ENCODE measurements at places on chromosomes 6 and 20.
A peak's percentile ranks its signal among the peaks of the same experiment; 100 is the strongest.

GRCh38 chr6:15754035-15754705 lies 91.3 kb upstream of the DTNBP1 start:
- DNase-seq, result no peak

- peak; percentile 40 for DNase-seq
Observed at GRCh38 chr6:7106752-7107577, 796 bp upstream of the RREB1 start.

GRCh38 chr6:97347111-97347510 lies 64.1 kb upstream of the MMS22L start:
- no peak for DNase-seq

DNA sequence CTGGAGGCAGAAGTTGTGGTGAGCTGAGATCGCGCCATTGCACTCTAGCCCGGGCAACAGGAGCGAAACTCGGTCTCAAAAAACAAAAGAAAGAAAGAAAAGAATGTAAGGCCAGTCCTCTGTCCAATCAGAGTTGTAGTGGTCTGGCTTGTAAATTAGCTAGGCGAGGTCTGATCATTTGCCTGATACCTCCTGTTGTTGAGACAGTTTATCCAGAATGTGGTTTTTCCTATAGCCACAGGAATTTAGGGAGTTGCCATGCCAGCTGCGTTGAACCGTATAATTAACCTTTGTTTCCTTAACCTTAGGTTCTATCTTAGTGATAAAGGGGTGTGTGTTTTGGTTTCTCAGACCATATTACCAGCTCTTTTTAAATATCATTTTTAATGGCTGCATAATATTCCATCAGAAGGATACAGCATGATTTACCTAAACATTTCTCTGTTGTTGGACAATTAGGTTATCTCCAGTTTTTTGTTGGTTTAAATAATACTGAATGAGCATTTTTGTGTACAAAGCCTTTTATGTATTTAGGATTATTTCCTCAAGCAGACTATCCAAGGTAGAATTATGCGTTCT lies 11.7 kb upstream of the PPARD start:
- DNase-seq, result no peak

GRCh38 chr6:44203955-44204354 lies 12.8 kb upstream of the MYMX start:
- no peak for DNase-seq

- no peak for DNase-seq
Observed at GRCh38 chr6:157335829-157336228, 12.5 kb upstream of the TMEM242 start.

DNA sequence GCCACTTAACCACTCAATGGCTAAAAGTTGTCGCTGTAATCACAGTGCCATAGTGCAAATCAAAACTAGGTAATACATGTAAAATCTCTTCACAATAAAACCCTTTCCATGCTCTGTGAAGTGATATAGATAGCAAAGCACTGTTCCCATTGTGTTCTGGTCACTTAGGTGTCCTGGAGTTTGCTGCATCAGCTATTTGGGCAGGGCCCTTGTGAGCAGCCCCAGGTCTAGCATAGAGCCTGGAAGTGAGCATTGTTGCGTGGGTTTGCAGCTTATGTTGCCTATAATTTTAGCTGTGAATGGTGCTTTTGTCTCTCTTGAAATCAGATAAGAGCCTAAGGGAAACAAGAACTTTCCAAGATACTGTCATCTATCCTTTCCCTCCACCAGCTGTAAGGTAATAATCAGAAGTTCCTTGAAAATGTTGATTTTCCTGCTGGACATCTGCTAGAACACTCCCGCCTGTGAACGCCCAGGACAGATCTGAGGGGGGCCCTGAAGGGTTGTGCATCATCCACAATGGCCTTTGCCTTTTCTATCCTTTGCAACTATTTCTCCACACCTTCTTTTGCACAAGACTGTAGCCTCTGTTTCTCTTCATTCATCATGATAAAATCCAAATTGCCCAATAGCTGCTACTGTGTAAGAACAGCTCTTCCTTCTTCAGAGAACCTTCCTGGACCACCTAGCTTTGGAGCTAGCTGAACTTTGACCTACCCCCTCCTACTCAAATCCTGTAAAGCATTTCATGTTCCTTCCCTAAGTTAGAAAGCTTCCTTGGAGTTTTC lies 57.0 kb downstream of the TNFAIP3 start:
- no peak for DNase-seq

DNA sequence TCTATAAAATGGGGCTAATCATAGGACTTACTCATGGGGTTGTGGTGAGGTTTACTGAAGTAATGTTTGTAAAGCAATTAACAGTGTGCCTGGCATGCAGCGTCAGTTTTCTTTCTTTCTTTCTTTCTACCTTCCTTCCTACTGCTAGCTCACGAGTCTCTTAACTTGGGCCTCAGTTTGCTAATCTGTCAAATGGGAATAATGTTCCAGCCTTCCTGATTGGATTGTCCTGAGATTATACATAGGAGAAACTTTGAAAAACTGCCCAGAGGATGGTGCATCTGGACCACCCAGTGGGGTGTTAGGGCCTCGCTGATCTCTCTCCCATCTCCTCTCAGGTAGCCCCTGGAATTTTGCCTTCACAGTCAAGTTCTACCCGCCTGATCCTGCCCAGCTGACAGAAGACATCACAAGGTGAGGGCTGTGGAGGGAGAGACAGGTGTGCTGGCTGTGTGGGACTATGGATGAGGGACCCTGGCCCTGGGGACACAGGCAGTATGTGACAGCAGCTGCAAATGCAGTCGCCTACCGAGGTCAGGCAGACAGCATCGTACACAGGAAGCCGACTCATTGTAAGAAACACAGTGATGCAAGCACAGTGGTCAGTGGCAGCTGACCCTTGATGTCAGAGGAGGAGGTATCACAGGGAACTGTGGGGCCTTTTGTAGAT lies 27.5 kb downstream of the EPB41L1 start:
- no peak for DNase-seq

- no peak for DNase-seq
Observed at GRCh38 chr20:14568701-14569100, 231.3 kb upstream of the FLRT3 start.

DNA sequence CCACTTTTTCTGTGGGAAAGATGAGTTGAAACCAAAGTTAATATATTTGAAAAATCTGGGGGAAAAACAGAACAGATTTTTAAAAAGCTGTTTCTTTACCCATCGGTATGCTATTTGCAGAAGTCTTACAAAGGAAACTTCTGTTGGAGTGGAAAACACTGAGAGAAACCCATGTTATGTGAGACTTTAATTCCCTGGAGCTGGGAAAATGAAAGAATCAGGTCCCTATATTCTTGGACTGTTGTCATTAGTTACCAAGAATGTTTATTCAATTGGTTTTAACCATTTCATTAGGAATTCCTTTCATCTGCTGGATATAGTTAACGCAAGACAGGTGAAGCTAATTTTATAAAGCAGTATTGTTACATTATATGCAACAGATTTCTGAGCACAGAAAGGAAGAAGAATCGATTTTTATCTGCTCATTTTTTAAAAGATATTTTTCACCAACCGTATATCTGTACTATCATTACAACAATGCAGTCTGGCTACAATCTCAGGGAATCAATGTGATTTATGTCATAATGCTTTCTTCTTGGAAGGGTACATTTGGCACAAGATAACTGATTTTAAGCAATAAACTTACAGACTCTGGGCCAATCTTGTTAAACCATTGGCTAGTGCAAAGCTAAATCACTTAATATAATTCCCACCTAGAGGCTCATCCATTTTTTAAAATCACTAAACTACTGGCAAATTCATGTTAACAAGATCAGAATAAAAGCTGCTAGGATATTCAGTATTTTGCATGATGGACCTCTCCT lies 170.0 kb downstream of the MOXD1 start:
- no peak for DNase-seq

- no peak for DNase-seq
Observed at GRCh38 chr6:6843777-6844176, 255.3 kb downstream of the LY86 start.

DNA sequence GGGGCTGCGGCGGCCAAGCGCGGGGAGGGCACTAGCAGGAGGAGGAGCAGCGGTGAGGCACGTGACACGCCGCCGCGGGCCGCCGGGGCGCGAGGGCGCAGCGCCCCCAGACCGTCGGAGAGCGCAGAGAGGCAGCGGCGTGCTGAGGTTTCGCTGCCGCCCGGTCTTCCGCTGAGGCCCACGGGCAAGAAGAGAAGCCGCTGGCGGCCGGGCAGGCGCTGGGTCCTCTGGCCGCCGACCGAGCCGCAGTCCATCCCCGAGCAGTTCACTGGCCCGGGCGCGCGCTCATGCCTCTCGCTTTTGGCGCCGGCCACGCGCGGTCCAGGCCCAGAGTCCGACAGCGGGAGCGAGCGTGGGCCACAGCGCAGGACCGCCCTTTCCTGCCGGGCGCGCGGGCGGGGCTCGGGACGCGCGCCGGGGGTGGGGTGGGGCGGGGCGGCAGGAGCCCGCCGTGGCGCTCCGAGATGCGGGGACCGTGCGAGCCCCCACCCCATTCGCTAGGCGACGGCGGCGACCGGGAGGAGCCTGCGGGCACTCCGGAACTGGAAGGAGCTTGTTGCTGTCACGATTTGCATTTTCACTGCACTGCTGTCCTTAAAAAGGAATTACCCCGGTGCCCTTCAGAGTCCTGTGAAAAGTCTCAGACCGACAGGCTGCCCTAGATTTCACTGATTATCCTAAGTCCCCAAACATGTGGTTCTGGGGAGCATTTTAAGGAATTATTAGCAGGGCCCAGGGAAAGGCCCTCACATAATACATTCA lies at the start of gene MCUR1:
TSS of gene MCUR1 (minus strand) at position 382 of the 762 bp plus-strand sequence. CDS start at position 254, 128 bp downstream.
- DNase-seq, result peak; percentile 67

GRCh38 chr20:7938058-7938457 lies 2.2 kb downstream of the HAO1 start:
- no peak for DNase-seq

DNA sequence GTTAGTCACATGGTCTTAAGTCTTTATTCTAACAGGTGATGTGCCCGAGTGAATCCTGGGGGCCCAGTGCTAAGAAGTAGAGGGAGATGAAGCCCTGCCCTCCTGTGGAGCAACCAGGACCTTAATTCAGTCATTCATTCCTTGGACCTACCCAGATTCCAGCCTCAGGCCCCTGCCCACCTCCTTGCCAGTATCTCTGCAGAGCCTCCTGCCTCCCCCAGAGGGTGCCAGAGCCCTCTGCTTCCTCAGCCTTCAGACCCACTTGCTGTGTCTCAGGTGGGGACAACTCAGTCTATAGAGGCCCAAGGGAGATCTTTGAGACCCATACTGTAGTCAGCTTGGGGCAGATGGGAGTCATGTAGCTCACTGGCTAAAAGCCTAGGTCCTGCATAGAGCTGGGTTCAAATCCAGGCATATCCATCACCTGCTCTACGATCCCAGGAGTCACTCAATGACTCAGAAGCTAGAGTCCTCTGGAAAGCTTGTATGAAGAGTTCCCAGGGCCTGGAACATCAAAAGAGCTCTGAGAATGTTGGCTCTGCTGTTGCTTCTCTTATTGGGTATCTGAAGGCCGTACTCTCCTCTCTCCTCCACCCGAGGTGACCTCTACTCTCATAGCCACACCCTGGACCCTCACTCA lies 3.9 kb upstream of the SIGLEC1 start:
- DNase-seq, result no peak

- no peak for DNase-seq
Observed at GRCh38 chr6:117371492-117371891, 54.2 kb downstream of the ROS1 start.

- DNase-seq, result no peak
Observed at GRCh38 chr20:19995220-19995863, 21.8 kb upstream of the NAA20 start.

DNA sequence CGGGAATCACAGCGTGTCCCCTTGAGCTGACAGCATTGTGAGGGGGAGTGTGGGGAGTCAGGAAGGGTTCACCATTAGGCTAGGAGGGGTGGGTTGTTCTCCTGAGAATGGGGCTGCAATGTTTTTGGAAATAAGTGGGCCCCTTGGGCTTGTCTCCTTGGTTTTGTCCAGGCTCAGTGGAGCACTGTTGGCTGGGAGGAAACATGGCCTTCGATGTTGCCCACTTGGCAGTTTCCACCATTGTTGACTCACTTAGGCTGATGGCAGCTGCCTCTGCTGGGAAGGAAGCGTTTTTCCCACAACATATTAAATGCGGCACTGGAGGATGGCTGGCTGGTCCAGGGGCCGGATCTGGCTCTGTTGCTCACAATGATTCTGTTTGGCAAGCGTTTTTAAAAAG lies 512.1 kb downstream of the QKI start:
- DNase-seq, result no peak

- DNase-seq, result no peak
Observed at GRCh38 chr6:132614554-132614953, 9.5 kb downstream of the TAAR2 start.

DNA sequence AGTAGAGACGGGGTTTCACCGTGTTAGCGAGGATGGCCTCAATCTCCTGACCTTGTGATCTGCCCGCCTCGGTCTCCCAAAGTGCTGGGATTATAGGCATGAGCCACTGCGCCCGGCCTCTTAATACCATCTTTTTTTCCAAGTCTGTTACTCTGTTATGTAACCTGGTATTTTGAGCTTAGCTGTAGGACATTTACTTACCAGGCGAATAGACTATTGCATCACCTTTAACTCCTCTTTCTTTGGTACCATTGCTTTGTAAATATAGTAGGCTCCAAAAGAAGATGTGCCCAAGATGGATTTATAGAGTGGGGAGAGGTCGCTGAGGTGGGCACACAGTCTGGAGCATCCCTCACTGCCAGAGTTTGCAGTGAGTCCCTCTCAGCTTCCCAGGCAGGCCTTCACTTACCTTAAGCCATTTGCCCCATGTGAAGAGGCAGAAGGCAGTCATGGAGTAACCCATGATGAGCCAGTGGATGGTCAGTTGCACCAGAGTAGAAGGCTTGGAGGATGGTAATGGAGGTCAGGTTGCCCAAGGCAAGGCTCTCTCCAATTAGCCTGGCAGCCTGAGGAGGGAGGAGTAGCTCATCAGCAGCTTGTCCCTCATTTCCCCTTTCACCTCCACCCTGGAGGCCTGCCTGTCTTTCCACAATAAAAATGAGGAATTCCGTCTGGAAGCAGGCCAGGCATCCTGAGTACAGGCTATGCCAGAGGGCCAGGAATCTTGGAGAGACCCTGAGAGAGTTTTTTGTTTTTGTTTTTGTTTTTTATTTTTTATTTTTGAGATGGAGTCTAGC lies 9.7 kb downstream of the TIAM2 start:
- DNase-seq, result no peak

DNA sequence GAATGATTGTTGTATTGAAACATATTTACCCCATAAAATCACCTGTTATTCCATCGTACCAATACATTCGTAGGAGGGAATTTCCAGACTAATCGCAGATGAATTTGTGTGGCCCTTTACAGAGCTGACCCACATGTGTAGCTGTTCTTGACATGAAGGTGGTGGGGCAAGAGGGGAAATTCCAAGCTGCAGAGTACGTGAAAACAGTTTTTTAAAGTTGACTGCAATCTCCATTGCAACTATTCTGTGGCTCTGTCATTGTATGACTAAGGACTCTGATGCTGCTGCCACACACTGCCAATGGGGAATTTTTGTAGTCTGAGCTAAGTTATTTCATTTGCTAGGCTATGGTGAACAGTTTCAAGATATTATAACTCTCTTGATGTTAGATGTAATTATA lies 46.4 kb upstream of the ADTRP start:
- no peak for DNase-seq

GRCh38 chr6:151445482-151445881 lies 6.4 kb downstream of the RMND1 start:
- DNase-seq, result no peak
